ENCODE measurements at places on chromosomes 5 and 9.

DNA sequence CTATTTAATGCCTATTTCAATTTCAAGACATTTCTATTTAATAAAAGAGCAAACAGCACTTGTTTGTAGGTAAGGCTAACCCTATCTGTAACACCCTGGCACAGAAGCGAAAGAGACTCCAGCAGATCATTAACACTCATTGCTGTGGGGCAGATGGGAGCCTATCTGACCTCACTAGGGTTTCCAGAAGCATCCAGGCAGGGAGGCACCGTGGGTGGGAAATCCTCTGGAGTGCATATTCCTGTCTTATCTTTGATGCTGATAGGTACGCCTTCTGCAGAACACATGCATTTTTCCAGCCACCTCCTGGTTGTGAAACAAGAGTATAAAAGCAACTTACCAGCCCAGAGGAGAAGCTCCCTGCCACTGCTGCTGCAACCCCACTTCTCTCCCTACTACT is 233.7 kb downstream of the GLIS3 start:
- DNase-seq: no peak

DNA sequence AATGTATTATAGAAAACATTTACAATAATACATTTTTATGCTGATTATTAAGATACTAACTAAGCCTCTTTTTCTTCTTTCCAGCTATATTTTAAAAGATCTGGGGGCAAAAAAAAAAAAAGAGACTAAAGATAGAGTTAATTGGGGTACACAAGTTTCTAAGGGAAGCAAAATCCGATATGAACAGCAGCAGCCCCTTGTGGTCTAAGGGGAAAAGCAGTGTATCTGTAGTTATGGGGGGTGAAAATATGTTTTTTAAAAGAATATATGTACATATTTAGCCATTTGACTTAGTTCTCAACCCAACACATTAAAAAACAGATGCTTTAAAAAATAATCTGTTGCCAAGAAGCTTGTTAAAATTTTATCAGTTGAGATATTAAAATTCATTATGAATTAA is 134.3 kb upstream of the POU5F2 start:
- no peak for DNase-seq

DNA sequence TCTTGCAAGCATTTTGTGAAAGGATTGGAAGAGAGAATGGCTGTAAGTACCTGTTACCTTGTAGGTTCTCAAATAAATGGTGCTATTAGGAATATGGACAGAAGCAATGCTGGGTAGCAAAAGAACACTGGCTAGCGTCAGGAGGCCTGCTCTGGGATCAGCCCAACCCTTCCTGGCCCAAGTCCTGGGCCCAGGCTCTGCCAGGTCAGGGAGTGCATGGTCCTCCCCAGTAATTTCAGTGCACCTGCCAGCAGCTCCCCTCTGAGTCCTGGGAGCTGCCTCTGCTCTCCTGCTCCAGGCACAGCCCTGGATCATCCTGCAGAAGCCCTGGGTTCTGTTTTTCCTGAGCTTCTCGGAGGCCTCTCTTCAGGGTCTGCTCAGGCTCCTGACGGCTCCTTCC is 89.5 kb upstream of the ARAP3 start:
- no peak for DNase-seq

GRCh38 chr5:96312383-96312782 is 120.7 kb downstream of the PCSK1 start:
- no peak for DNase-seq

DNA sequence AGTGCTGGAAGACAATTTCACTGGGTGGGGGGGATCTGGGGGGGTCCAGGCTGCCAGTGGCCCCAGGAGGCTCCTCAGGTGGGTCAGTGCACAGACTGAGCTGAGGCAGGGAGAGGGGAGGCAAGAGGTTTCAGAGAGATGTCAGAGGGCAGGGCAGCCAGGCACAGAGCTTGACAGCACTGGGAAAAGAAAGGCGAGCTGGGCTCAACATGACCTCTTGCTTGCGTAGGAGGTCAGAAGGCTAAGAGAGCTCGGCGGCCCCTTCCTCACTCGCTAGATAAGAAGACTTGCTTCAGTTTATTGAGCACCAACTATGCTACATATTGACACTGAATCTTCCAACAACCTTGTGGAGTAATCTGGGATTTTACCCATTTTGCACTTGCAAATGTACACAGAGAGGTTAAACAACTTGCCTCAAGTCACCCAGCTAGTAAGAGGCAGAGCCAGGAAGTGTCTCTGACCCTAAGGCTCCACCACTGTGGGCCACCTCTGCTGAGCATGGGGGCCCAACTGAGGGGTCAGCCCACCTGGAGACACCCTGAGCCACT is 3.5 kb downstream of the PDLIM7 start:
- no peak for DNase-seq
